ENCODE measurements at places on chromosomes 7 and 10. TPM values are rescaled to one million over a fixed set of nuclear protein-coding genes. Genes with fewer than 3 reads are reported as not detected.

NKX2-3 gene
- 4.9 TPM for total RNA-seq

DNA sequence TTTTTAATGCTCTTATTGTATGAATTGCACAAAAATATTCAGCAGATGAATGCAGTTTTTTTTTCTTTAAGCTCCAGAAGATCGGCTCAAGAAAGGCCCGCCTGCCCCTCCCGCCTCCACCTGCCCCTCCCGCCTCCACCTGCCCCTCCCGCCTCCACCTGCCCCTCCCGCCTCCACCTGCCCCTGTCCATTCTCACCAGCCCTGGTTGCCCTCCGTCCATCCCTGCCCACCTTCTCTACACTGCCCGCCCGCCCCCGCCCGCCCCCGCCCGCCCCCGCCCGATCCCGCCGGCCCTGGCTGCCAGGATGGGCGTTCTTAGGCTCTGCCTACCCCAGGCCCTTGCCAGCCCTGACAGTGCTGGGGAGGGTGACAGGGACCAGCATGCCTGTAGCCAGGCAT, 67.4 kb downstream of the GLRX3 start:
- DNase-seq, result no peak

DNA sequence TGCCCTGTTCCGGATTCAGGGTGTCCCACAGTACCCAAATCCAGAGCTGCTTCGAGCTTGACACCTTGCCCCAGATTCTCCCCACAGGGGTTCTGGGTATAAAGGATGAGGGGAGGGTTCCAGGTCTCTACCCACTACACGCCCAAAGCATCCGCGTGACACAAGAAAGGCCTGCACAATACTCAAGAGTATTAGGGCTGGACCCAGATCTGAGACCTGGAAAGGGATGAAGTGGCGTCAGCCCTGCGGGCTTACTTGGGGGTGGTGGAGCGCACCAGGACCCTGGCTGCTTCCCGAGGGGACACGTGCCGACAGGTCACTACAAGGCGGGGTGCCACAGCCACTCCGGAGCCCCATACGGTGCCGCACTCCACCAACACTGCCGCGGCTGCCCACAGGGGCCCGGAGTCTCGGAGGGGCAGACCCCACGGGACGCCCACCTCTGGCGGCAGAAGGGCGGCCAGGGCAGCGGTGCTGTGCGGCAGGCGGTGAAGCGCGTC, 1.3 kb downstream of the TYSND1 start:
- peak; percentile 70 for DNase-seq

DNA sequence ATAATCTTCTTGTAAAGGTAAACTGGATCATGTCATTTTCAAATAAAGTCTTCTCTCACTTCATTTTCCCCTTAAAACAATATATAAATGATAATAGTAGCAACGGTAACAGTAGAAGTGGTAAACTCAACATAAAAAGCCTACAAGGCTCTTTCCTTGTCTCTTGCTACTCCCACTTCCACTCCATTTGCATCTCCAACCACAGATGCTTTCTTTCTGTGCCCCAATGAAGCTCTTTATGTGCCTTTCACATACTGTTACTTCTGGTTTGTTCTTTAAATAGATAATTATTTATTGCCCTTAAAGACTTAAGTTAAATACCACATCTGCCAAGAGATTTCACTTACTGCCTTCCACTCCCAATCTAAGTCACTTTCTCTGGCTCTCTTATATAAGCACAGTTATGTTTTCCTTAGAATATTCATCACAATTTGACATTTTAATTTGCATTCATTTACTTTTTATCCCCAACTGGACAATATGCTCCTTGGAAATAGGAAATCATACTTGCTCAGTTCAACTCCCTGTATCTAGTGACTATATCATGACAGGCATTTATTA, 149.9 kb downstream of the CRPPA start:
- no peak for DNase-seq

GRCh38 chr7:27158436-27159265, 2.2 kb upstream of the HOXA7 start:
- no peak for DNase-seq

DNA sequence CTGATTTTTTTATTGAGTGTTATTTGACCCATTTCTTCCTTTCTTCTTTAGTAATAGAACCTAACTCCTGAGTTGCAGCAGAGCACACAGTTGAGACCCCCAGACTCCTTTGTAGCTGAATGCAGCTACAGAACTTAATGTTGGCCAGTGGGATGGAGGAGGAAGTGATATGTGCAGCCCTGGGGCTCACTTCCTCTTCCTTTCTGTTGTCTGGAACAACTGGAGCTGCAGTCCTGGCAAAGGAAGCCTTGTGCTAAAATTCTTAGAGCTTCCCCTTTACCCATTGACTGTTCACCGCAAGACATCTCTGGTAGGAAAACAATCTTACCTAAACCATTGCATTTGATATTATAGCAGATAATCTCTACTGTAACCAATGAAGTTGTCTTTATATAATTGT, 86.6 kb downstream of the ITGB8 start:
- peak; percentile 27 for DNase-seq

GRCh38 chr10:88896994-88897853, 17.2 kb downstream of the STAMBPL1 start:
- no peak for DNase-seq

- DNase-seq, result no peak
Measured at GRCh38 chr7:18499407-18500177, 4.0 kb downstream of the HDAC9 start.

CRHR2 gene
- not detected for total RNA-seq

GAD2 gene
- not detected for total RNA-seq

ENO4 gene
- total RNA-seq, result not detected

DNA sequence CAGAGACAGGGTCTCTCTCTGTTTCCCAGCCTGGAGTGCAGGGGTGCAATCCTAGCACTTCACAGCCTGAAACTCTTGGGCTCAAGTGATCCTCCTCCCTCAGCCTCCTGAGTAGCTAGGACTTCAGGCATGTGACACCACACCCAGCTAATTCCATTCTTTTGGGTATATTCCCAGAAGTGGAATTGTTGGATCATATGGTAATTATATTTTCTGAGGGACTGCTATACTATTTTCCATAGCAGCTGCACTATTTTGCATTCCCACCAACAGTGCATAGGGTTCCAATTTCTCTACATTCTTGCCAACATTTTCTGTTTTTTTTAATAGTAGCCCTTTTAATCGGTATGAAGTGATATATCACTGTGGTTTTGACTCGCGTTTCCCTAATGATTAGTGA, 30.0 kb upstream of the RAB11FIP2 start:
- DNase-seq, result no peak

GRCh38 chr7:132065989-132066603, 509.7 kb upstream of the PODXL start:
- DNase-seq, result no peak

- DNase-seq, result no peak
Measured at GRCh38 chr7:135184254-135184841, 13.8 kb upstream of the CYREN start.
